Pulmonary artery endothelial cell (primary cell): ENCODE measurements at places on chromosomes 7 and 10. TPM values are rescaled to one million over a fixed set of nuclear protein-coding genes. Genes with fewer than 3 reads are reported as not detected.

DNA sequence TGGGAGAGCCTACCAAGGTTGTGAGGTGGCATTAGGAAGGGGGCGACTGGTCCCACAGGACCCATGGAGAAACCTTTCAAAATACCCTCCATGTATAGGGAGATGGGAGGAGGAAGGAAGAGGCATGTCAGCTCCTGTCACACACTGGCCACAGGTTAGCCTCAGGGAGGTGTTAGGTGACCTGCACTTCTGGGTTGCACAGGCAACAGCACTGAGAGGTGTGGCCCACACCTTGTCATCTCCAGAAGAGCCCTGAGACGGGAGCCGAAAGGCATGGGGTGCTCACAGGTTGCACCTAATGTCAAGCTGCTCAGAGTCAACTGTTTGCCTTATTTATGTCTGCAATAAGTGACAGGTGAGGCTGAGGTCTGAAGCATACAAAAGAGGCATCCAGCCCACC lies 14.6 kb upstream of the USP6NL start:
- DNase-seq: no peak

DNA sequence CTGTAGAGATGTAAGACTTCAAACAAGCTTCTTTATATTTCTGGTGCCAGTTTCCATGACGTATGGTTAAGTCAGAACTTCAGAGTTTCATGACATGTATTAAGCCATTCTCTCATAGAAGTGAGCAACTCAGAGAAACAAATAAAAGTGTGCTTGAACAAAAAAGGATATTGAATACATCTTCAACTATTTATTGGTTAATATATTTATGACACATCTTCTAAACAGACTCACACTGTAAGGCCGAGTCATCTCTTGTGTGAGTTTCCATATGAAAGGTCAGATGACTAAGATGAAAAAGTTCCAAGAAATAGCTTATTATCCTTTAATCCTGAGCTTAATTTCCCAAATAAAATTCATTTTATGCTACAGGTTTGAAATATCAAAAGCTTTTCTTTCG lies 105.5 kb upstream of the CSTF2T start:
- DNase-seq: no peak

DNA sequence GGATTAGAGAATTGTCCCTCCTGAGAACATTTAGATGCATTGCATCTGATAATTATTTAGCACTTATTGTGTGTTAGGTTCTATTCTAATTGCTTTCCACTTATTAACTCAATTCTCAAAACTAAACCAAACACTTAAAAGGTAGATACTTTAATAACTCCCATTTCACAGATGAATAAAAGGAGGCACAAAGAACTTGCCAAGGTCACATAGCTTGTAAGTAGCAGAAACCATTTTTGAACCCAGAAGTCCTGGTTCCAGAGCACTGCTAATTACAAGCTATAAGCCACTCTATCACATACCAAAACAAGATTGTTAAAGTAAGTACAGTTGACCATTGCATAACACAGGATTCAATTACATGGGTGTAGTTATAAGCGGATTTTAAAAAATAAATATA lies 164.9 kb downstream of the CPED1 start:
- DNase-seq: no peak

DNA sequence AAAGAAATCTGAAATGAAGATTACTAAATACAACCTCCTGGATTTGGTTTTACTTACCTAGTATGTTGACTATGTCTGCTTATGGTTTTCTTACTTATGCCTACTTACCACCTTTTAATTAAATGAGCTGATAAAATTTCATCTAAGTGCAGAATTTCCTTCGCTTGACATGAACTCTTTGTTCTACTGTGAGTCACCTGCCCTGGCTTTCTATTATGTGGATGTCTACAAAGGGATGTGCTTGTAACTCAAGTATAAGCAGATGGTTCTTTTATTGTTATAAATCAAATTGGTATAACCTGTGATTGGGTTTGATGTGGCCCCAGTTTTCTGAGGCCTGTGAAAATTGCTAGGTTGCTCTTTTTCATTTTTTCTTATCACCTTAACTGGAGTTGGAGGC lies 389.1 kb upstream of the ANKRD30A start:
- DNase-seq: no peak

The LIPJ gene
- total RNA-seq: 0.21 TPM in 1 of 2 replicates, not detected in the other

DNA sequence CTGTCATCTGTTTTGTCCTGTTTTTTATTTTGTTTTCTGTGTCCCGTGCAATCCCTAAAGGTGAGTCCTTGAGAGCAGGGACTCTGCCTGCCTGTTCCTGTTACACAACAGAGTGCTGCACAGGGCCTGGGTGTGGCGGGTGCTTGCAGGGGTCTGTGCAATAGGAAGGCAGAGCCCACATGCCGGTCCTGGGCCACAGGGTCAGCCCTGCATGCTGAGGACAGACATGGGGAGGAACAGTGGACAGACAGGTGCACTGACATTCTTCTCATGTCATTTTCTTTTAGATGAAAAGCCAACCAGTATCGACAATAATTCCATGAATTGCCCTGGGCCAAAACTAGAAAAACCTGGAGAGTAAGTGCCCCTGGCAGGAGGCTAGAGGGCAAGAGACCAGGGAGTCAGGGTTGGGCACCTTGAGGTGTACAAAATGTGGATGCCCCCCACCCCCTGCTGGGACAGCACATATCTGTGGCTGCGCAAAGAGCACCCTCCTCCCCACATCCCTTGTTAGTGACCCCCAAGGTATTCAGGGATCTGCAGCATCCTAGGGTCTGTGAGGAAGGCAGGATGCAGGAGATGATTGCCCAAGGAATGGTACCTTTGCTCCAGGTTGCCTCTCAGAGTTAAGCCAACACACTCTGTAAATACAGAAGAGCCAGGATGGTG lies 19.9 kb downstream of the ANTXRL start:
- no peak for DNase-seq

The CCL24 gene
- total RNA-seq: not detected in 2 replicates

DNA sequence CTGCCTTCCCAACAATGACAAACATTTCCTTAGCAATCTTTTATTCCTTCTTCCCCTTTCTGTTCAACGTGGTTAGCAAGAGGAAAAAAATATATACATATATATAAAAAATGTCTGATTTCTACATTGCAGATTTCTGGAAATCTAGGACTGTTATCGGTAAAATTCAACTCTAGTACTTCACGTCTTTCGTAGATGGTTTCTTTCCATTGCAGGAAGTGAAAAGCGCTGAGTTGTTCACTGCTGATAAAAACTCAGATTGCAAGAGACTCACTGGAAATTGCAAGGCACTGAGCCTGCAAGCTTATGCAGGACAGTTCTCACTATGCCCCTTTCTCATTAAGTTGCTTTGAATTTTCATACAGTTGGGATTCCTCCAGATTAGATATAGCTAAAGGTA lies 23.9 kb downstream of the KIN start:
- DNase-seq: no peak

The POLR2J2 gene
- total RNA-seq: 1.7 and 2.6 TPM in 2 replicates

The OR6V1 gene
- not detected in 2 replicates for total RNA-seq

DNA sequence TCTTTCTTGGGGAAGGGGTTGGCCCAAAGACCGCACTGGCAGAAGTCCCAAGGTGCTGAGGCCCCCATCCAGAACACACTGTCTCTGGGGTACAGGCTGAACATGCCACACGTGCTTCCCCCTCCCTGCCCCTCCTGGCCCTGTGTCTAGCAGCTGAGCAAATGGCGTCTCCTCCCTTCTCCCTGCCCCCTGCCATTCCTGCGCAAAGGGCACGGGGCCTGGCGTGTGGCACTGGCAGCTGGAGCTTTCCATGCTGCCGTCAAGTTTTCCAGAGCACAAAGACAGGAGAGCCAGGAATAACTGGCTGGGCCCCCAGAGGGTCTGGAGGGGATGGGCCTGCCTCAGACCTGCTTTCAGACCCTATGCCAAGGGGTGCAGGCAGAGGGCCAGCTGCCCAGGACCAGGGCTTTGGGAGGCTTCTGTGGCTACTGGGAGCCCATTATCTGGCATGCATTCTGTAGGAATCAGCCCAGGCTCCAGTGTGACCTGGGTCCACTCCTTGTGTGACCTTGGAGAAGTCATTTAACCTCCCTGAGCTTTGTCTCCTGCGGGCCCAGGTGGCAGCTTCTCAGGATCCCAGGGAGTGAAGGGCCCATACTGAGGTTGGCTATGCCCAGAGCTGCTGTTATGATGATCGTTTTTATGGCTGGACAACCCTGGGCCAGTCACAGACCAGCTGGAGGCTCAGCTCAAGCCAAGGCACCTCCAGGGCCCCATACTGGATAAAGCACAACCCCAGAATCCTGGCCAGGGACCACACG lies 710 bp upstream of the LDB3 start:
- DNase-seq: no peak

The ITGA8 gene
- under 0.01 TPM in 1 of 2 replicates, not detected in the other for total RNA-seq

DNA sequence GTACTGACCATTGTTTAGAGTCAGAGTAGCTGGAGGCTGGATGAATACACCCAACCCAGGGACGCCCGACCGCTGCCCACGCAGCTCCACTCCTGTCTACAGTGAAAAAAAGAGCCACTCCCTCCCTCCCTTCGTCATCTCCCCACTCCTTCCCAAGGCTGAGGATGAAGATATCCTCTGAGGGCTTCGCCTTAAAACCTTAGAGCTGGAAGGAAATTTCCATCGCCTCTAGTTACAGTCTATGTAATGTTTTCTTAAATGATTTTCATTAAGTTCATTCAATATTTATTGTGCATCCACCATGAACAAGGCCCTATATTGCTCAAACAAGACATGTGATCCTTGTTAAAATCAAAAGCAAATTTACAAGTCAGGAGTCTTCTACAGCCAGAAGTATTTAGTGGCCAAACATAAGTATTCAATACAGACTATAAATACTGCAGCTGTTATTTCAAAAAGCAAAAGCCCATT lies 11.3 kb upstream of the SLIT1 start:
- DNase-seq: no peak
